ENCODE measurements at places on chromosomes 7 and 10. TPM values are rescaled to one million over a fixed set of nuclear protein-coding genes. Genes with fewer than 3 reads are reported as not detected.

Gene SPDYE6
- not detected for total RNA-seq

Gene CTAGE8
- total RNA-seq = 0.64 TPM

Gene MSMB
- total RNA-seq = not detected

Gene PLXNA4
- total RNA-seq = 0.02 TPM

- no peaks in the 10 kb centered on the region for H3K36me3 ChIP-seq
- H3K27me3 ChIP-seq = peaks cover 9% of the 10 kb centered on the region
- H3K4me1 ChIP-seq = no peaks in the 10 kb centered on the region
- H3K27ac ChIP-seq = no peak overlapping the region
- no peak overlapping the region for H3K4me3 ChIP-seq
- no peak for DNase-seq
Observed at GRCh38 chr7:105975770-105976417, 12.8 kb downstream of the CDHR3 start.

DNA sequence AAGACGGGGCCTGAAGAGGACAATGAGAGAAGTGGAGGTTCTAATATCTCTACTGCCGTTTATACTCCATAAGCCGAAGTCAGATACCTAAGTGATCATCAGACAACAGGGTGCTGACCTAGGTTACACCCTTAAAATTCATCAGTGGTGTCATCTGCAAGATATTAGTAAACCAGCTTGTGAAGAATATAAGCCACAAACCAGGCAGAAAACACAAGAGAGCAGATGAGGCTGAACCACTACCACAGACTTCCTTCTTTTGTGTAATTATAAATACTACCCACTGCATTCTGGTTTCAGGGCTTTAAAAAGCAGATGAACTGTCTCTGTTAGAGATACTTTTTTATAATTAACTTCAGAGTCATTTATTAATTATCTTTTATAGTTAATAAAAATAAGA lies 69.0 kb upstream of the LRRC17 start:
- no peak overlapping the region for H3K4me3 ChIP-seq
- H3K36me3 ChIP-seq = no peaks in the 10 kb centered on the region
- DNase-seq = no peak
- no peaks in the 10 kb centered on the region for H3K4me1 ChIP-seq
- no peak overlapping the region for H3K27ac ChIP-seq

- peak overlapping the region; percentile 97 for H3K27ac ChIP-seq
- H3K4me1 ChIP-seq = peaks cover 49% of the 10 kb centered on the region
- H3K36me3 ChIP-seq = peaks cover 24% of the 10 kb centered on the region
Observed at GRCh38 chr7:2289111-2289586, 25.1 kb downstream of the SNX8 start.

DNA sequence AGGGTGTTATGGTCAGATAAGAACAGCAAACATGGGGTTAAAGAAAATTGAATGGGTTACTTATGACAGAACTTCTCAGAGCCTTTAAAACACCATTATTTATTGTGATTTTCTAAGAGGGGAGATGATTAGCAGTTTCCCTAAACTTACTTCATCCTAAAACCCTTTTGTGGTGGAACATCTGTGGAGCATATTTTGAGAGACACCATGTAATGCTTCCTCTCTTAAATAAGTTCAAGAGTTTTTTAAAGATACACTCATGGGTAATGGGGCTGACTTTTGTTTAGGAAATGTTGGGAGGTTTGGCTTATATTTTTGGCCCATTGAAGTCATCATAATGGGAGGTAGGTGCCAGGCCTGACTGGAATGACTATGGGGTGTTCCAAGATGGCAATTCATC lies 8.4 kb upstream of the PDCD4 start:
- no peaks in the 10 kb centered on the region for H3K36me3 ChIP-seq
- no peaks in the 10 kb centered on the region for H3K27me3 ChIP-seq
- peaks cover 97% of the 10 kb centered on the region for H3K4me1 ChIP-seq

Data from activated B cell treated with CpG ODN at 0.5 μM for 24 hours (primary cell).